Neural crest cell (in vitro differentiated cells): ENCODE measurements at places on chromosomes 3 and 15. TPM values are rescaled to one million over a fixed set of nuclear protein-coding genes. Genes with fewer than 3 reads are reported as not detected.

GRCh38 chr3:139518926-139519842, 20.4 kb downstream of the RBP1 start:
- no peak for DNase-seq

GRCh38 chr15:31326875-31327668, 437 bp downstream of the KLF13 start:
- DNase-seq, result no peak

GRCh38 chr3:54139630-54140029, 17.3 kb downstream of the CACNA2D3 start:
- no peak for DNase-seq

DNA sequence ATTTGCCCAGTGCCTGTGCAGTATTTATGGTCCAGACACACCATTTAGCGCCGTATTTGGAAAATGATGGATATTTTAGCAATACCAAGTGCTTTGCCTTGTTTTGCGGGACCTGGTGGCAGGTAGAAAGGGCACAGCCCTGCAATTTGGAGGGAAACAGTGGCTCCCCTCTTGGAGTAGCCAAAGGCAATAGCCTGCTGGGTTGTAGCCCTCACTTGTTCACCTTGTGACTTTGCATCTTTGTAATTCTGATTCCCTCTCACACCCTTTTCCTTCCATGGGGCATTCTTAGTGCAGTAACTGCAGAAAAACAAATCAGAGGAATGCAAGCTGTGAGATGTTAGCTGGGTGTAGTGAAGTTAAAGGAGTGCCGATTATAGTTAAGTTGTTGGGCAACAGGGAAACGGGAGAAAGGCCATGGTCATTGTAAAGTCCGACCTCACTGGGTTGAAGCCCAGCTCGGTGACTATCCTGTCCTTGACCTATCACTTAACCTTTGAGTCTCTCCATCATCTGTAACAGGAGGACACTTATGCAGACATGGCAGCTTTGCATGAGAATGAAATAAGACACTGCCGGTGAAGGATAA, 131.0 kb upstream of the KLHL25 start:
- no peak for DNase-seq

GRCh38 chr3:46293035-46293724, 50.9 kb downstream of the CCR3 start:
- no peak for DNase-seq

DNA sequence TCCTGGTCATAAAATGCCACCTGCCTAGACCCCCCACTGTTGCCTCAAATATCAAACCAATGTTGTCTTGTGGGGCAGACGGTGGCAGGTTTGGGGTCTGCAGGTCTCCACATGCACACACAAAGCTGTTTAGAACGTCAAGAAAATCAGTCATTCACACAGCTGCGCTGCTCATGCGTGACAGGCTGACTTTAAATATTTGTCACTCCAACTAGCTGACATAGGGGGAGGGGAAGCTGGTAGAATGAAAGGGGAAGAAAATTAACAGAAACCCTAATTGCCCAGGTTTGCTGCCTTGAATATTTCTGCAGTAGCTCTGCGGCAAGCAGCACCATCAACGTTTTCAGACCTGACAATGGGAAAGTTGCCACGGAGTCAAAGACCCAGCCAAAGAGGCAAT, 201.8 kb downstream of the ABHD5 start:
- no peak for DNase-seq

- DNase-seq, result peak; percentile 10
Measured at GRCh38 chr3:71672807-71673206, 52.4 kb downstream of the EIF4E3 start.

DNA sequence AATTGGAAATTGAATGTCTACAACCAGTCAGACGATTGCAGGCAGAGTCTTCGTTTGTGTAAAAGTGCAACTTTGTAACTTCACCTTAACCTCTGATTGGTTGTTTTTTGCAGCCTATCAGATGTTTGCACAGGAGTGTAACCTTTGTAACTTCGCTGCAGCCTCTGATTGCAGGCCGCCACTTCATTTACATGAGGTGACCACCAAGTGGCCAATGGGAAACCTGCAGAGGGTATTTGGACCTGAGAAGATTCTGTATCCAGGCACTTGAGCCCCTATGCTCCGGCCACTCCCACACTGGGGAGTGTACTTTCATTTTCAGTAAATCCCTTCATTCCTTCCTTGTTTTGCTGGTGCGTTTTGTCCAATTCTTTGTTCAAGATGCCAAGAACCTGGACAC, 68.1 kb upstream of the PFN2 start:
- no peak for DNase-seq

- DNase-seq, result no peak
Measured at GRCh38 chr15:34732430-34732829, 22.4 kb downstream of the GJD2 start.

- DNase-seq, result no peak
Measured at GRCh38 chr3:81270603-81271379, 490.7 kb downstream of the GBE1 start.

DNA sequence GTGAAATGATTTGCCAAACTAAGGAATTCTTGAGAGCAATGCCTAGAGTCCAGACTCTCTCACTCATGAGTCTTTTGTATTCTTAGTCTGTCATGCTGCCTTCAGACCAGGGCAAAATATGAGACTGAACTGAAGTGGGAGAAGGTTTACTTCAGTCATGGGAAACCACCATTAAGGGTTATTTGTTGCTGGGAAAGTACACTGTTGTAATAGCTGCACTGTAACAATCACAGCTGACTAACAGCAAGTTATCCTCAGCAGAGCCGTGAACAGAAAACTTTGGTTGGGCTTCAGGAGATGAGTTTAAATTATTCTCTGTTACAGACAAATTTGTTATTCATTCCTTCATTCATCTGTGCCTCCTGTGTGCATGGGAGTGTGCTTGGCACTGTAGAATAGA, 258.5 kb downstream of the ROBO2 start:
- DNase-seq, result no peak

DNA sequence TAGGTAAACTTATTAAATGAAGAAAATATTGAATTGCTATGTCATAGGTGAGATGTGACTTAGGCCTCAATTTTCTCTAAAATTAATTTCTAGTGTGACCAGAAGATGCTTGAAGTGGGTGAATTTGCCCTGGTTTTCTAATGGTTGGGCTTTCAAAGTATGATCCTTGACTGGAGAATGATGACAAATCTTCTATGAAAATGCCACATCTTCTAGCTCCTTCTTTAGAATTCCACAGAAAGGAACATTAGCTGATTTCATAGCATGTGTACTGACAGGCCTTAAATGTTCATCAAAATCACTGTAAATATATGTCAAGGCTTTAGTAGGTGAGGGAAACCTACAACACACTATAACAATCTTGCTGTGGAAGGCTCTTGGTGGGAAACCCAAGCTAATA, 8.9 kb downstream of the ABI3BP start:
- no peak for DNase-seq

DNA sequence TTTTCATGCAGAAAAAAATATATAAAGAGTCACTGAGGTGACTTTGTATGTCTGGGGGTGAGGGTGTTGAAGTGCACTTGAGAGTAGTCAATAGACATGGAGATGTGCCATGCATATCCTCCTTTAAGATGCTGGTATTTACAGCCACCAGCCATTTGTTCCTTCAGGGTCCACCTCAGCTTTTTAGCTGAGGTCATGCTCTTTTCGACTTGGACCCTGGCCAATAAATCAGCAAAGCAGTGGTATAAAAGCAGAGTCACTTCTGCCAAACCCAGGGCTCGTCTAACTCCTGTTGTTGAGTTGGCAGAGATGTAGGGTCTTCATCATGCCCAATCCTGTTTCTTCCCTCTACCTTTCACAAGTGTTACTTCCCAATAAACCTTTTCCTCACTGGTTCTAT, 75.1 kb upstream of the OSTN start:
- no peak for DNase-seq

- no peak for DNase-seq
Measured at GRCh38 chr3:141074529-141074928, 23.4 kb downstream of the SPSB4 start.

GRCh38 chr15:98983334-98983733, 24.3 kb downstream of the PGPEP1L start:
- no peak for DNase-seq

DNA sequence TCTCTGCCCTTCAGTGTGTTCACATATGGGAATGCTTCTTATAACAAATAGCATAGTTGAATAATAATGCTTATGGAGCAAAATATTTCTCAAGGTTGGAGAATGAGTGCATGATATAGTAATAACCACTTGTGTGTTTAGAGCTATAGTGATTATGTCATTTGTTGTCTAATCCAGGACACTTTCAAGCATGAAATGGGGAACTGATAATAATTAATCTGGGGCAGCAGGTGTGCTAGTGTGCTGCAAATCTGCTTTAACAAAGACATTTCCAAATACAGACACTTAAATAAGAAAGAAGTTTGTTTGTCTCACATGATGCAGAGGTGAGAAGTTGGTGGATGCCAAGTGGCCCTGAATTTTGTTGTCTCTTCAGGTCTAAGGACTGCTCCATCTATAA, 579.3 kb upstream of the GRM7 start:
- no peak for DNase-seq

DNA sequence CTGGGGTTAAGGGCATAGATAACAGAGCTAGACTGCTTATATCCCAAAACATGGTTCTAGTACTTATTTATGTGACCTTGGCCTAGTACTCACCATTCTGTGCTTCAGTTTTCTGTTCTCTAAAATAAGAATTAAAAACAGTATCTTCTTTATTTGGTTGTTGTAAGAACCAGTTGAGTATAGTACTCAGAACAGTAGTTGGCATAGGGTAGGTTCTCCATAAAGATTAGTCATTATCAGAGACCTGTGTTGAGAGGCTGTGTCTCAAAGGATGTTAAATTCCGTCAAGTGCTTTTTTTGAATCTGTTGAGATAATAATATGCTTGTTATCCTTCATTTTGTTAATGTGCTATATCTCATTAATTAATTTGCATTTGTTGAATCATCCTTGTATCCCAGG, 47.4 kb upstream of the OSTN start:
- DNase-seq, result no peak

DNA sequence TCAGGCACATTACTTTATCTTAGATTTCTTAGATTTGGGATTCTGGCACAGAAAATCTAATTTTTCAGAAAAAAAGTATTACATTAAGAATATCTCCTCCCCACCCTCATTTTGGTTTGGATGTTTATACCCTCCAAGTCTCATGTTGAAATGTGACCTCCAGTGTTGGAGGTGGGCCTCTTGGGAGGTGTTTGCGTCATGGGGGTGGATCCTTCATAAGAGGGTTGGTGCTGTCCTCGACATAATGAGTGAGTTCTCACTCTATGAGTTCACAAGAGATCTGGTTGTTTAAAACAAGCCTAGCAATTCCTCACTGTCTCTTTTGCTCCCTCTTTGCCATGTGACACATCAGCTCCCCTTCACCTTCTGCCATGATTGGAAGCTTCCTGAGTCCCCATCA, 45.6 kb upstream of the WWTR1 start:
- DNase-seq, result no peak

DNA sequence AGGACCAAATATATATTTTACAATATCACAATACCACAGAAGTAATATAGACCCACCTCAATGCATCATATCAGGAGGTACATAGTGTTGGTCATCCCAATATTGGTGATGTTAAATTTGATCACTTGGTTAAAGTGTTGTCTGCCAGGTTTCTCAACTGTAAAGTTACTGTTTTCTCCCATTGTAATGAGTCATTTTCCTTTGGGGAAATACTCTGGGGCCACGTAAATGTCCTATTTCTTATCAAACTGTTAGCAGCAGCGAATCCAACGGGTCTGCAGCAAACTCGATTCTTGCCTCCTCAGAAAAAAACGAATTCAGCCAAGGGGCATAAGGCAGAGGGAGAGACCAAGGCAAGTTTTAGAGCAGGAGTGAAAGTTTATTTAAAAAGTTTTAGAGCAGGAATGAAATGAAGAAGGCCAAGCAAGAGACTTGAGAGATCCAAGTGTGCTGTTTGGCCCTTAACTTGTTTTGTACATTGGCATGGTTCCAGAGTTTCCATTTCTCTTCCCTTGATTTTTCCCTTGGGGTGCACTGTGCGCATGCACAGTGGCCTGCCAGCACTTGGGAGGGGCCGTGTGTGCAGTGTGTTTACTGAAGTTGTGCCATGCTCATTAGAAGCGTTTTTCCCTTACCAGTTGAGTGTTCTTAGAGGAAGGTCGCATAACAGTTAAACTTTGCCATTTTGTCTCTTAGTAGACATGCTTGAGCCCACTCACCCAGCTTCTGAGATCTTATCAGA, 512.5 kb downstream of the AGBL1 start:
- DNase-seq, result no peak

GRCh38 chr15:63605036-63605435, 7.8 kb downstream of the FBXL22 start:
- no peak for DNase-seq

GRCh38 chr3:29568355-29568754, 287.5 kb downstream of the RBMS3 start:
- no peak for DNase-seq

- no peak for DNase-seq
Measured at GRCh38 chr3:141353652-141354495, 14.4 kb upstream of the ZBTB38 start.

GRCh38 chr15:29615791-29616190, 206.5 kb downstream of the TJP1 start:
- DNase-seq, result no peak

Gene B3GNT5
- total RNA-seq, result 38.3 and 39.4 TPM in 2 replicates

Gene TIMP4
- 0.75 and 1.1 TPM in 2 replicates for total RNA-seq

Gene DHX30
- total RNA-seq, result 140 and 142 TPM in 2 replicates

Gene NANOGP8
- 0.34 TPM in 1 of 2 replicates, not detected in the other for total RNA-seq

Gene GOLGA8S
- total RNA-seq, result 0.25 and 0.33 TPM in 2 replicates
